ENCODE measurements at places on chromosomes 7 and 10.
A peak's percentile ranks its signal among the peaks of the same experiment; 100 is the strongest.

GRCh38 chr7:54687462-54688212 lies 71.4 kb downstream of the SEC61G start:
- no peak for DNase-seq

- peak; percentile 58 for DNase-seq
These were observed at the start of gene PCGF5 for GRCh38 chr10:91220194-91220953. PCGF5 (plus strand) TSS chr10:91220663; CDS start chr10:91222872, 2,209 bp downstream.

DNA sequence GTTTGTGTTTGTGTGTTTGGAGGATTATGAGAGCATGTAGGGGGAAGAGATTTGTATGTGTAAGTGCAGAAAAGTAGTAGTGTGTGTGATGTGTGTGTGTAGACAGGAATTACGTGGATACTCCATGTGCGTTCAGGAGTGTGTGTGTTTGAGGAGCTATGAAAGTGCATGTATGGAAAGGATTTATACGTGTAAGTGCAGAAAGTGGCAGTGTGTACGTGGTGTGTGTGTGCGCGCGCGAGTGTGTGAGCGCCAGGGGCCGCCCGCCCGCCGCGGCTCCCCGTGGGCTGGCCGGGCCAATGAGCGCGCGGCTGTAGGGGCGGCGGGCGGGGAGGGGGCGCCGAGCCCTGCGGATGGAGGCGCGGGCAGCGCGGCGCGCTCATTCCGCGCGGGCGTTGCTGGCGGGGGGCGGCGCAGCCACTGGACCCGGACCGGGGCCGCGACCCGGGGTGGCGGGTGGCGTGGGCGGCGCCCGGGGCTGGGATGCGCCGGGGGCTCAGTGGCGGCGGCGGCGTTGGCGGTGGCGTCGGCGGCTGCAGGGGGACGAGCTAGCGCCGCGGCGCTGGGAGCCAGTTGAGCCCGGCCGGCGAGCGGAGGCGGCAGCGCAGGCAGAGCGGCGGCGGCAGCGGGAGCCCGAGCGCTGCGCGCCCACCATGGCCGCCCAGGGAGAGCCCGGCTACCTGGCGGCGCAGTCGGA lies at the start of gene BICC1:
Gene BICC1 (plus strand): TSS at position 382 of the 697 bp plus-strand sequence. CDS start 272 bp downstream, at position 654.
- no peak for DNase-seq

DNA sequence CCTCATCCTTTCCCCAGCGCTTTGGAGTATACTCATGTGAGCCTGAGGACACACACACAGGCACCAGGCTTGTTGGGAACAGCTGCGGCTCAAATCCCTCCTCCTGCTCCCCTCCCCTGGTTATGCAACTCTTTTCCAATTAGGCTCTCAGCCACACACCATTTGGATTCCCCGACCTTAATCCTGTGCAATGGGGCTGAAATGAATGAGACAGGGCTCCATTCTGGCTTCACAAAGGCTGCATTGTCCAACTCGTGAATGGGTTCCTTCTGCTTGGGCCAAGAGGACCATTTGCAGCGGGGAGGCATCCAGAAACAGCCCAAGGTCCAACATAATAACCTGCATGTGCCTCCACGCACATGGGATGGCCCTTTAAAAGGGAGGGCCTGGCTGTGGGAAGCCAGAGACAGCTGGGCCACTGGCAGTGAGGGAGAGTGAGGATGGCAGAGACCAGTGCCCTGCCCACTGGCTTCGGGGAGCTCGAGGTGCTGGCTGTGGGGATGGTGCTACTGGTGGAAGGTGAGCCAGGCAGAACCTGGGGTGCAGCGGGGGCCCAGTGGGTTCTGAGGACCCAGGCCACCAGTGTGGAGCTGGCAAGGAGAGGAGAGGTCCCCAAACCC lies at the start of gene RGR:
Gene RGR (plus strand): TSS at position 403 of the 620 bp plus-strand sequence. CDS start 38 bp downstream, at position 441.
- no peak for DNase-seq
